ENCODE measurements at places on chromosomes 2 and 18.

DNA sequence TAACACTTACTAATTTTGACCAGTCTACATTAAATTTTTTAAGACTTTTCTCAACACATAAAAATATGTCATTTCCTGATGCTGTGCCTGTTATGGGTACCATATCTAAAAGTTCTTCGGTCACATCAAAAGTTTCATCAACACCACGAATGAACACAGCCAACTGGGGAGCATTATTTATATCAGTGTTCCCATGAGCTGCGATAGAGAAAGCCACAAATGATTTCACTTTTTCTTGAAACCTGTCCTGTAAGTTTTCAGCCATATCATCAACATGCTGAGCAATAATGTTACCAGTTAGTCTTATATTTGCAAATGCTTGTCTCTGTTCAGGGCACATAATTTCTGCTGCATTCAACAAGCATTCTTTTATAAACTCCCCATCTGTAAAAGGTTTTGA is 30.4 kb upstream of the NCL start:
- no peak for DNase-seq

- DNase-seq, result no peak
These were observed 17.6 kb downstream of the EMX1 start for GRCh38 chr2:72934683-72935610.

- no peak for DNase-seq
These were observed 20.2 kb downstream of the ALLC start for GRCh38 chr2:3678212-3678611.

- no peak for DNase-seq
These were observed 66.7 kb upstream of the DAPL1 start for GRCh38 chr2:158728422-158728821.

GRCh38 chr2:32969444-32970162 is 22.9 kb downstream of the LTBP1 start:
- no peak for DNase-seq

DNA sequence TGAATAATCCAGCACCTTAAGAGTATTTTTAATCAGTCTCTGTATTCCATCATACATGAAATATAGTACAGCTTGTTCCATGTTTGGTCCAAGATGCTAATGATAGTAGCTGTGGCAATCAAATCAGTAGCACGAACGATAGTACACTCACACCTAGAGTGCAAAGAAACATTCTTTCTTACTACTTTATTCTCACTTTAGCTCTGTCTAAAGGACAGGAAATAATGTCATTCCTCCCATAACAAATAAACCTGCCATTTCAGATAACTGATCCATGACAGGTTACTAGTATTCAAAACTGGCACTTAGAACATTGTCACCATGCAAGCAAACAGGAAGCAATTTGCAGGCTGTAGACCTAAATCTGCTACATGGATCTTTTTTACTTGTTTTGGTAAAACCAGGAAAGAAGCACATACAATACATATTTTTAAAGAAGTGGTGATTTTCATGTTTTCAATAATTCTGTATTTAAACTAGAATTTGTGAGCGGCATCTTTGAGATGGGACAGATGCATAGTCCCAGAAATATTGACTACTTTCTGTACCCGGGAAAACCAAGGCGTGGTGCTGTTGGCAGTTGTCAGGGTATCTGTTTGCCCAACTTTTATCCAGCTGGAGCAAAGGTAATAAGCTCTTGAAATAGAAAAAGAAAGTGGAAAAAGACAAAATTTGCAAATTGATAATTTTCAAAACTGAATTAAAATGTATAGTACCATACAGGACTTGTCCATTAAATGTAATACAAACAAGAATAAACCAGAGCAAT is 49.5 kb downstream of the IKZF2 start:
- no peak for DNase-seq

DNA sequence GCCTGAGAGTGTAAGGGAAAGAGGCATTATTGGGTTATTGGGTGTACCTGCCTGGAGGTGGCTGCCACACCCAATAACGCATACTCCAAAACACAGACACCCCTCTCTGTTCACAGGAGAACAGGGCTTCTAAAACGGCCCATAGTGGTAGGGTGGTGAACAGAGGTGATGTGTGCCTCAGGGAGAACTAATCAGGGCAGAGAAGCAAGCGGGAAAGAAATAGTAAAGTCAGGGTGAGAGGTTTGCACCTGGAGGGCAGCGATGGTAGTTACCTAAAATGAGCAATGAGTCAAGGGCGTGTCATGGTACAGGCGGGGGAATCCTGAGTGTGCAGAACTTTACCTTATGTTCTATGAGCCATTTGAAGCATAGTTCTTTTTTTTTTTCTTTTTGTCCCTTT is 21.6 kb upstream of the VPS4B start:
- DNase-seq, result no peak

- DNase-seq, result no peak
These were observed 907.0 kb downstream of the CPS1 start for GRCh38 chr2:211463397-211463796.

DNA sequence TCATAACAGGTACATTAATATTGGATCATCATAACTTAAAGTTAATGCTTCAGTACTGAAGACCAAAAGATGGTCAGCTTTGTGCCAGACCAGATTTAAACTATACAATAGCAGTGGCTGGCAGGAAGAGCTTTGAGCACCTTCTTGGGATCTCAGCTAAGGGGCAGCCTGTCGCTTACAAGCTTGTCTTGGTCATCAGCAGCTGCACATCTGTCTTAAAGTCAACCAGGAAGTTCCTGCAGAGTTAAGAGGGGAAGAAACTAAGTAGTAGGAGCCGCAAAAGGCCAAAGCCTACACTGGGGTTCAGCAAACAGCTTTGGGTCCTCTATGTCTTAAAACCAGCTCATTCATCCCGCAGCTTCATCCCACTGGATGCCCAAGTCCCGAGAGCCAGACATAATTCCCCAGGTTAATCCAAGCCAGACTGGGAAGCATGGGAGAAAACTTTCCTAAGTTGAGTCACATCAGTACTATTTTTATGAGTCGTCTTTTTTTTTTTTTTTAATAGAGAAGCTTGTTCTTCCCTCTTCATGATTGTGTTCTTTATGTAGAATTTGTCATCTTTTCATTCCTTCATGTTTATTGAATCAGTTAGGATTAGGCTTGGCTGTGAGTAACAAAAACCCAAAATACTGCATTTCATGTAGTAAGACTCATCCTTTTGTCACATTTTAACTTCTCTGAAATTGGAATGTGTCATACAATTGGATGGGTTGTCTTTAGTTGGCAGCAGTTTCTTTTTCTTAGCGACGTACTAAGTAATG is 59.3 kb downstream of the SERTAD2 start:
- DNase-seq, result no peak

DNA sequence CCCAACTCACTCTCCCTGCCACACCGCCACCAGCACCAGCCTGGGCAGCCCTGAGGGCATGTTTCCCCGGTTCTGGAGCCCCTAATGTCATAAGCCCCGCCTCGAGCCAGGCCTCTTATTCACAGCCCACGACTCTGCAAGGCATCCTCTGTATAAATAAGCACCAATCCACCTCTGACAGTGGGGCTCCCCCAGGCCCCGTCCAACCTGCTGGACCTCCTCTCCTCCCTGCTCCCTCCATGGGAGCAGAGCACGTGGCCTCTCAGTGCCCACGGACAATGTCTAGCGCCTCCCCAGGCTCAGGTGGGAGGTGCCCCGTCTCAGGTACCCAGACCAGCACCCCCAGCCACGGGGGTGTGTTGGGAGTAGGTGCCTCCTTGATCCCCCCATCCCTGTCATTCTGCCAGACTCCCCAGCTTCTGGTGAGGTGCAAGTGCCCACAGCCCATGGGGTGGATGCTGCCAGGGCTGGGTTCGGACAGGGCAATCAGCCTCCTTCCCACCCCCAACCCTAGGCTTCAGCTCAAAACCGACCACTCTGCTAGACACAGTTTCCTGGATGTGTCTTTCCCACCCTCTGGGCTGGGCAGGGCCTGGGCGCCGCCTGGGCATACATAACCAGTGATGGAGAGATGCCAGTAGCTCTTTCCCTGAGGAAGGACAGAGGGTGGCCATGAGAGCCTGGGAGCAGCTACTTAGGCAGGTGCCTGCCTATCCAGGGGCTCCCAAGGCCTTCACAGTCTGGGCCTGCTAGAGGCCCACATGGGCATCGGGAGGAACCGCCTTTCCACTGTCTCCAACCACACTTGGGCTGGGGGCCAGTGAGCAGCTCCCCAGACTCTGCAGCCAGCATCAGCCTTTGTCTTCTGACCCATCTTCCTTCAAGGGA is 1.6 kb upstream of the ADRA2B start:
- no peak for DNase-seq

- no peak for DNase-seq
These were observed 31.4 kb upstream of the TMEM87B start for GRCh38 chr2:112023707-112024106.

- DNase-seq, result no peak
These were observed 20.5 kb downstream of the SLC3A1 start for GRCh38 chr2:44295633-44296359.

GRCh38 chr2:60676706-60677330 is 79.2 kb upstream of the PAPOLG start:
- DNase-seq, result no peak

DNA sequence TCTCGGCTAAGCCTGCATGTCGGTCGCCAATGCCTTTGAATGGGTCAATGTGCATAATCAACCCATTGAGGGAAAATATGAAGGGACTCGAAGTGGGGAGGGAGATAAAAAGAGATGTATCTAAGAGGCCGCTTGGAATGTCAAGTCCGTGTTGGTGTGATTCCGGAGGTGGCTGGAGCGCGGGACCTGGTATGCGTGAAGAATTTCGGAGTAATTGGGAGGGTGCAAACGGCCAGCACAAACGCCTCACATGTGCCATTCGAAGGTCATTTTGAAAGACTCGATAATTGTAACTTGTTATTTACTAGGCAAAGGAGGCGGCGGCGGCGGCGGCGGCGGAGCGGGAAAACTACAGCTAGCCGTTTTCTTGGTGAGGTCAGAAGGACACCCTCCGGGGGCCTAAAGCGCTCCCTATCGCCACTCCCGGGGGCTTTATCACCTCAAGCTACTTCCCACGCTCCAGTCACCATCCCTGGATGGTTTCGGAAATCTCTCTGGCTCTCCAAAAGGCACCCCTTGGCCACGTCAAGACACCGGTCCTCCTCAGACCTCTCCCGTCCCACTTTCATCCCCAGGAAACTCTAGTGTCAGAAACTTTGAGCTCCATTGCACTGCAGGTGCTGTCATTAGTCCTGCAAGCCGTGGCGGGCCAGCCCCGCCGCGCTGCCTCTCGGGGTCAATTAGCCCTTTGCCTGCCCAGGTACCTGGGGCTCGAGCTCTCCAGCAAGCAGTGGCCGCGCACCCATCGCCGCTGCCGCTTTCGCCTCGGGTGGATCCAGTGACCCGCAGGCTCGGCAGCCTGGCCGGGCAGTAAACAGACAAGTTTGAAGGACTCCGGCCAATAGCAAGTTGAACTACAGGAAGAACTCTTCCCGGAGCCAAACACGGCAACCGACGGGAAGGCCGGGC is 1.5 kb downstream of the ERBB4 start:
- no peak for DNase-seq

GRCh38 chr2:110115291-110116032 is at the start of gene MALL:
MALL (minus strand) TSS chr2:110115822; CDS start chr2:110115792, 30 bp downstream.
- no peak for DNase-seq

DNA sequence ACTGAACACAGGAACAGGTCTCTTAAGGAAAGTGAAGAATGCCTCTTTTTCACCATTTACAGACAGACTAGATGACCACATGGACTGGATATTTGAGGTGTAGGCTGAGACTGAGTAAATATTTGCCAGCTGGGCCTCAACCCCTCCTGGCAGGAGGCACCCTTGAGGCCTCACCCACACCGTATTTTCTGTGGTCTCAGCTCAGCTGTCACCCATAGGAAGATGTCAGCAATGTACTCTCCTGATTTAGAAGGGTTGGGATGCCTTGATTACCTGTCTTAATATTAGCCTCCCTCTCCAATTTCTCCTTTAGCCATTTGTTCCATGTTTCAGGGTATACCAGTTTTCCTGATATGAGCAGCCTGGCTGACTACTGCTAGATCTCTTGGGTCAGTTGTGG is 20.3 kb downstream of the ADCYAP1 start:
- DNase-seq, result no peak

All from D721Med (cell line).